ENCODE measurements at places on chromosomes 3 and 15.

DNA sequence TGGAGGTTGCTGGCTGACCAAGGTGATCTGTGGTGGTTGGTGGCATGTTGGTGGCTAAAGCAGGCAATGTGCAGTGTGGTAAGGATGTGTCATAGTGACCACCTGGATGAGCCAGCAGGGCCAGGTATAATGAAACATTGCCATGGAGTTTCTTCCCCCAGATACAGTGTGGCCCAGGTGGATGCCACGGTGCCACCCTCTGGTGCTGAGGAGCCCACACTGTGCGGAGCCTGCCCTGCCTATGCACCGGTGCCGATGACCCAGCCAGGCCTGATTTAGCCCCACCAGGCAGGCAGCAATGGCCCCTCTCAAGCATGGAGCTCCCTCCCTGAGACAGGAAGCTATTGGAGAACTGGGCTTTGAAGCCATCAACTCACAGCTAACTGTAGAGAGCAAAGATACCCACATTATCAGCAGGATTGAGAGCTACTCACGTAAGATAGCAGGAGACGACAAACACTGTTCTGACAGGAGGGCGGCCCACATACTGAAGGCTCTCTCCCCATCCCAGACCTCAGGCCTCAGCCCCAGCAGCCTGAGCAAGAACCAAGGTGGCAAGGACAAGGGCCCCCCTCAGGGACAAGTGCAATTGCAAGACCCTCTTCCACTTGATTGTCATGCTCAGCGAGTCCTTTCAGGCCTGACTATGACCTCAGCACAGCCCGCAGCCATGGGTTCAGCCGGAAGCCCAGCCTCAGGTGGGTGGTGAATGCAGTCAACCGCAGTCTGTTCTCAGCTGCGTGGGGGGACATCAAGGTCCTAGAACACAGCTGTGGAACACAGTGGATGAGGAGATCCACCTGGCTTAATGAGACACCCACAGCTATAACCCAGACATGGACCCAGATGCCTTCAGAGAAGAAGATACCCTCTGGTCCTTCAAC is 82.8 kb upstream of the CDV3 start:
- DNase-seq, result no peak

DNA sequence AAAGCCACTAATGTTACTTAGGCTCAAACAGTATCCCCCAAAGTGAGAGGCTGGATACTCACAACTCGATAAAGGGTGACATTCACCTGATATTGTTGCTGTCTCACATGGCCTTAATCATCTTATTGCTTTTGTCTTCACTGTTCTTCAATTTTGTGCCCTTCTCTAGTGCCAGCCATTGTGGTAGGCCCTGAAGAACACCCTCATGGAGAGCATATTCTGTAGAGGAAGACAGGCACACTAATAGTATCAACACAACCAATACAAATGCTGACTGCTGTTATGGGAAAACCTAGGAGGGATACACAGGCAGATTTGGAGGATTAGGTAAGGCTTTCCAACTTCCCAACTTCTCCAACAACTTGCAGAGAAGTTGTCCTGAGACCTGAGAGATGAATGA is 4.1 kb upstream of the BLM start:
- no peak for DNase-seq

DNA sequence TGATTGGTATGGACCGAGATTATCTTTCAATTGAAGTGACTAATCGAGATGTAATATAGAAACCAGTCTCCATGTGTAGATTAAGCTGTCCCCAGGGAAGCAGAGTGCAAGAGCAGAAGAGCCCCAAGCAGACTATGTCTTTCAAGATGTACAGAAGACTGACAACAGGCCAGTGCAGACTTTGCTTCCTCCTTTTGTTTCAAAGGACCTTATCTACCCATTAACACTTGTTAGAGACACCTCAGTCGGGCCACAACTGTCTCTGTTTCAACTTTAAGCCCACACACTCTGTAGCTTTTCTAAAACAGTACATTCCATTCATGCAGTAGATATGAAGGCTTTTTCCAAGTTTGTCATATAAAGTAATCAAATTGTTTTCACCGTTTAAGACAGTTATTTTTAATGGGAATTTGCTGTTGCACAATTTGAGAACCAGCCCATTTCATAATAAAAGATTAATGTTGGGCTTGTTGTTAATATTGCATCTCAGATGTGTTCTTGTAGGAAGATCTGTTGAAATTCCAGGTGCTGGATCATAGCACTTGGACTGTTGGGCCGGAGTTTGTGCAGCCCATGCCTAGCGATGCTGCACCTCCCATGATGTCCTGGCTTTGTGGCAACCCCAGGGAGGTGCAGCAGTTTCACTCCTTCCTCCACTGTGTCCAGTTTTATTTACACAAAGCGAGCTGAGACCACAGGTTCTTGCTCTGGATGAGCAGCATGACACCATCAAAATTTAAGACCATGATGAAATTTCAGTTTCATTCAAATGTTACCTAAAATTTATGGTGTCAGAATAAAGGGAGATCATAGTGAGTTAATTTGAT is 12.4 kb downstream of the GORASP1 start:
- DNase-seq, result no peak

GRCh38 chr3:176447369-176447768 is 749.9 kb downstream of the TBL1XR1 start:
- no peak for DNase-seq

GRCh38 chr3:135907422-135908165 is 57.9 kb upstream of the PPP2R3A start:
- DNase-seq, result no peak

- peak; percentile 58 for DNase-seq
Measured at GRCh38 chr3:196193133-196193735, 18.0 kb downstream of the ZDHHC19 start.

DNA sequence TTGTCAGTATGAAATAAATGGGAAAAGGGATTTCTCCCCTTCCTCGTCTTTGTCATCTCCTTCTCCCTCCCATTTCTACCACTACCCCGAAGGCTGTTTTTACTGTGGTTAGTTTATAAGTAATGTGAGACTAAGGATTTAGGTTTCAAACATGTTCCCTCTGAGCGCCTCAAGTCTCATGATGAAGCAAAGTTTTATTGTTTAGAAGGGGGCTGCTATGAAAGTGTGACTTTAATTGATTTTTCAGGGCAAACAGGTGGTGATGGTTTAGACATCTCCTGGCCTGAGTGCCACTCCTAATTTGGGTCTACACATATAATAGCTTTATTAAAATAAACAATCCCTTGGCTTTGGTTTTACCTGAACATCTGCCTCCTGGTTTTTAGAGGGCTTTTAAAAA is 185.5 kb downstream of the MCTP2 start:
- peak; percentile 19 for DNase-seq

- no peak for DNase-seq
Measured at GRCh38 chr3:72308641-72309040, 523.7 kb upstream of the PROK2 start.

DNA sequence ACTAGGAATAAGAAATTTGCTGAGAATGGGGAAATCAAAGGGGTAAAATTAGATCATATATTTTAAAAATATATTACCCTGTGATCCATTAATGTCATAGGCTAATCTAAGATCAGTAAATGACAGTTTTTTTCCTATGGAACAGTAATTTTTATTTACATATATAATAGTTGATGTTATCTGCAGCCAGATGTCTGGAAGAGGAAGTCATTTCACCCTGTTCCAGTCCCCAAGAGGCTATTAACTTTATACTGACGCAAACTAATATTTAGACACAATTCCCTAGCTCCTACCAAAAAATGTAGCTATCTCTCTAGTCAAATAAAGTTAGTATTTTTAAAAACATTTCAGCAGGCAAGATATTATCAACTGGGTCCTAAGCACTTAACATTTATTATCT is 558.0 kb downstream of the MECOM start:
- no peak for DNase-seq

DNA sequence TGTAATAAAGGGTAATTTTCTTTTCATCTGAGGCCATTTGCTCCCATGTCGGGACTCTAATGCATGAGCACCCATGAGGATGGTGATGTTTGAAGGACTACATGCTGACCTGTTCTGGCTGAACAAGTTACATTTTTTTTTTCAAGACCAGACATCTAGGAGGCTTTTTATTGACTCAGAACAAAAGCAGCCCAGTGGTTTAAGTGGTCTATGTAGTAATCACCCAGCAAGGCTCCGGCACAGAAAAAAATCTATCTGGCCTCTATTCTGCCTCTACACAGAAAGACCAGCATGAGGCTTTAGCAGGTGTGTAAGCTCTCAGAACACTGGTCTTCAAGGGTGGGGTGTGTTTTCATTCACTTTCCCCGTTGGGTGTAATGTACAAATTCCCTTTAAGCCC is 95.1 kb upstream of the ZBED2 start:
- no peak for DNase-seq

- peak; percentile 93 for DNase-seq
Measured at GRCh38 chr3:146160964-146161662, at the start of gene PLOD2. TSS of gene PLOD2 (minus strand) at chr3:146161184. CDS start at chr3:146160989, 195 bp downstream.

DNA sequence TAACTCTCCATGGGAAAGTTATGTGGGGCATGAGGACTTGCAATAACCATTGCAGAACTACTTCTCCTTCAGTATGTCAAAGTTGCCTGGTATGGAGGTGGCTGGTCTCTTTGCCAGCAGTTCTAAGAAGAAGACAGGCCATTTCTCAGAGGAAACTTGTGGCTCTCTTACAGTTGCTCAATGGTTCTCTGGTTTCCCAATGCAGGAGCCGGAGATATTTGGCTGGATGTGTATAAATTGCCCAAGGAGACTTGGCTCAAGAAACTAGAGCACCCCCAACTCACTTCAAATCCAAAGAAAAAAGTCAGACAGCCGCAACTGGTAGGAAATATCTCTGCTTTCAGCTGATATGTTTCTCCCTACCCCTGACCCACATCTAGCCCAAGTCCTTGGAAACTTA is 24.2 kb downstream of the WDR93 start:
- DNase-seq, result no peak

DNA sequence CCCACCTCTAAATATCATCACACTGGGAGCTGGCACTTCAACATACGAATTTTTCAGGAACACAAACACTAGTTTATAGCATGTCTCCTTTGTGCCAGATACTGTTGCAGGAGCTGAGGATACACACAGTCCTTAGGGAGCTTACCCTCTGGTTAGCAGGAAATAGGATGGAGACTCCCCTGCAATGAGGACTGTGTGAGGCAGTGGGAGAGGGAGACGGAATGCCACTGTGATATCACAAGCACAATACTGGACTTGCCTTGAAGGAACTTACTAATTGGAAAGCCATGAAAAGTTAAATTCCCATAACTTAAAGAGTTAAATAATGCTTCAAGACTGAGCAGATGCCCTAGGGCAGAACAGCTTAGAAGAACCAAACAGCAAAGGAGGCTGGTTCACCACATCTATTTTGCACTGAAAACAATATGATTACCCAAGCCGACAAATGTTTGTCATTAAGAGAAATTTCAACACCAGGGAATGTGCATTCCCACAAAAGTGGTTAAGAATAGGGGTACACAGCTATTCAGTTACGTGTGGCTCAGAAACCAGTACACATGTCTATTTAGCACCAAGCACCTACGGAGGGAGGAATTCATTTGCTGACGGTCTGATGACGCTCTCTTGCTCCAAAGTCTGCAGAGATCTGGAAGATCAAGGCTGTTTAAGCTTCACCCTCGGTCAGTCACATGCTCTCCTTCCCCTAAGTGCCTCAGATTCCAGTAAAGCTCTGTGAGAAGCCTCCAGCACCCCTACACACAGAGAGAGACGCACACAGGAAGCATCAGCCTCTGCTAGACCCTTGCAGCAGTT is 5.2 kb downstream of the TBC1D2B start:
- DNase-seq, result peak; percentile 65

DNA sequence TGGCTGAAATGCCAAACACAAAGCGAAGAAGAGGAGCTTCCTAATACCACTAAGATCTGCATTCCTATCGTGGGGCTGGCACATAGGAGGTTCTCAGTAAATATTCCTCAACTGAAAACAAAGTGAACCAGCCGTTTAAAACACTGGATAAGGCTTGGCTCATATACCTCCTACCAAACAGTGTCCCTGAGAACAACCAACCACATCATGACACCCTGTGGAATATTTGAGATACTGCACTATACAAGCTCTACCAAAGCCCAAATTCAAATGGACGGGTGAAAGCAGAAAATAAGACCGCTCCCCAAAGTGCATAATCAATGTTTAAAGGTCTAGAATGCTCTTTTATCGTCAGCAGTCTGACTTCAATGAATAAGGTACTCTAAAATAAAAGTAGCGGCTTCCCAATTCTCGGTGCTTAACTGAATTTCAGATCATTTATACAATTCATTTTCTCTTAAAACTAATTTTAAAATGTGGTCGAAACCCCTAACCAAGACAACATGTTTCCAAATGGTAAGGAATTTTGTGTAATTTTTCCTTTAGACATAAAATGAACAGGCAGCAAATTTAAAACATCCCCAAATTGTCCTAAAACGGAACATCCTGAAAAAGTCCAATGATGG is 425.8 kb downstream of the ERC2 start:
- DNase-seq, result peak; percentile 78

GRCh38 chr3:172846706-172847105 is 96.2 kb downstream of the ECT2 start:
- DNase-seq, result peak; percentile 62

DNA sequence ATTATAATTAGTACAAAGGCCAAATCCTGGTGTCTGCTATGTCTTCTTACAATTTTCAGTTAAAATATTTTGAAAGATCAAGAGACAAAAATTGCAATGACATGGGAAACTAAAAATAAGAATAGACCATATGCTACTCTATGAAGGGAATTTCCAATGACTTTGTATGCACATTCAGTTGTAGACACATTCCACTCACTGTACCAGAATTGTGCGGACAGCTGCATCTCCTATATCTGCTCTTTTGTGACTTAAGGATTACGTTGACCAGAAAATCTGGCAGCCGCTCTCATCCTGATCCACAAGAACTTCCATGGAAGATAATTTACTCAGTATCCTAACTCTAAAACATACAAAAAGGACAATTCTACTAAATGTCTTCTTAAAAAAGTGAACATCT is 493.9 kb upstream of the KCNMB2 start:
- DNase-seq, result no peak

DNA sequence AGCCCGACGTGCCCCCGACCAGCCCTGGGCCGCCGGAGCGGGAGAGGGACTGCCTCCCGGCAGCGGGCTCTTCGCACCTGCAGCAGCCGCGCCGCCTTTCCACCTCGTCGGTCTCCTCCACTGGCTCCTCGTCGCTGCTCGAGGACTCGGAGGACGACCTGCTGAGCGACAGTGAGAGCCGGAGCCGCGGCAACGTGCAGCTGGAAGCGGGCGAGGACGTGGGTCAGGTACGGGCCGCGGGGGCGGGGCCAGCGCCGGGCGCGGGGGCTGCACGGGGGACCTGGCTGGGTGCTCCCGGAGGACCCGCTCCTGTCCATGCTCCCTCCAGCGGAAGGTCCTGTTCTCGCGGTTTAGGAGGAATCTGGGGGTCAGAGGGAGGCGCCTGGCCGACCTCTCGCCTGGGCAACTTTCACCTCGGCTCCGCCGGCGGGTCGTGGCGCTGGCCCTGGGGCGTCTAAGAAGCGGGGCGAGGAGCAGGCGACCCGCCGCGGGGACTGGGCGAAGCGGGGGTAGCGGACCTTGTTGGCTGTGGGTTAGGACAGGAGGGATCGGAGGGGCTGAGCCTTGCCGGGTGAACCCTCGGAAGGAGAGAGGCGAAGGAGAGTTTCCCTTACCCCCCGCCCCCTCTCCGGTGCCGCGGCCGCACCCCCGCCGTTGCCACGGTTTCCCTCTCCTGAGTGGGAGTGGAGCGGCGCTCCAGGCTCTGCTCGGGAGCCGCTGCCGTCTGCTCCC is 682 bp downstream of the ITPKA start:
- DNase-seq, result peak; percentile 66

Measured in eye (tissue), 1 donor.